ENCODE measurements at places on chromosomes 12 and 14.

DNA sequence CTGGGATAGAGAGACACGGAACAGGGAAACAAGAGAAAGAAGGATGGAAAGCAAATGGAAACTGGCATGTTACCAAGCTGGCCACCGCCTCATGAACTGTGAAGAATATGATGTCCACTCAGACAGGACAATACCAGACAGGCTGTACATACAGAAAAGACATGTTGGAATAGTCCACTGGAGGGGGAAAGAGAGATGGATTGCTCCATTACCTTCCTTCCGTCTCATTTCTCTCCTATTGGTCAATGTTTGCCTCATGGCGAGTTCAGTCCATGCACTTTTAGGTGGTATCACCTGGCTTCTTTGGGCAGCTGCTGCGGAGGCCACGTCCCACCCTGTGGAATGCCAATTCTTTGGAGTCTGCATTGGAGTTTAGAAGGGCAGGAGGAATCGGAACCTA, 166.4 kb downstream of the AEBP2 start:
- no peak for DNase-seq

DNA sequence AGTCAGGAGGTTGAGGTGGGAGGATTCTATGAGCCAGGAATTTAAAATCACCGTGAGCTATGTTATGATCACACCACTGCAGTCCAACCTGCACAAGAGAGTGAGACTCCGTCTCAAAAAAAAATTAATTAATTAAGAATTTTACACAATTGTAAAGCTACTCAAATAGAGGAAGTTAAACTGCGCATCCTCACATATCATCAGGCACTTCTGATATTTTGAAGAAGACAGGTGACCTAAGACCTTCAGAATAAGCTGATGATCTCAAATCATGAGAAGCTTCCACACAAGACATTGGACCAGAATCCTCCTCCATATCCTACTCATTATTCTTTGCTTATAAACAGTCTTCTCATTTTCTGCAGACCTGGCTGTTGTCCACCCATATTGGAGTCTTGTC, 800.9 kb downstream of the TMEM121 start:
- DNase-seq: no peak

DNA sequence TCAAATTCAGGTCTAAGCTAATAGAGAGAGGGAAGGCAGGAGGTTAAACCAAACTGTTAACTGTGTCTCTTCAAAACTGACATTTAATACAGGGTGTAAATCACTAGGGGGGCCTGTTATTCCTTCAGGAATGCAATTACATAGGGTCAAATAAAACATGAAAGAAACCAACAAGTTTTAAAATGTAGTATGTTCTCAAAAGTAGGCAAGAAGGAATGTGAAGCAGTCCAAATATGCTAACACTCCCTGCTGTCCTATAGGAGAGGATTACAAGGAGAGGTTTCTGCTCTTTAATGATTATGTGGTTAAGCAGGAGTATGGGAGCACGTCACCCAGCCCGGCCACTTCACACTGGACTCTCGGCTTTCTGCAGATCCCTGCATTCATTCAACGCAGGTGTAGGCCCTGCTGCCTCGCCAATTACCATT, 42.5 kb upstream of the BMP4 start:
- DNase-seq: no peak

- no peak for DNase-seq
These were observed 661.7 kb downstream of the VRK1 start for GRCh38 chr14:97458661-97459579.

DNA sequence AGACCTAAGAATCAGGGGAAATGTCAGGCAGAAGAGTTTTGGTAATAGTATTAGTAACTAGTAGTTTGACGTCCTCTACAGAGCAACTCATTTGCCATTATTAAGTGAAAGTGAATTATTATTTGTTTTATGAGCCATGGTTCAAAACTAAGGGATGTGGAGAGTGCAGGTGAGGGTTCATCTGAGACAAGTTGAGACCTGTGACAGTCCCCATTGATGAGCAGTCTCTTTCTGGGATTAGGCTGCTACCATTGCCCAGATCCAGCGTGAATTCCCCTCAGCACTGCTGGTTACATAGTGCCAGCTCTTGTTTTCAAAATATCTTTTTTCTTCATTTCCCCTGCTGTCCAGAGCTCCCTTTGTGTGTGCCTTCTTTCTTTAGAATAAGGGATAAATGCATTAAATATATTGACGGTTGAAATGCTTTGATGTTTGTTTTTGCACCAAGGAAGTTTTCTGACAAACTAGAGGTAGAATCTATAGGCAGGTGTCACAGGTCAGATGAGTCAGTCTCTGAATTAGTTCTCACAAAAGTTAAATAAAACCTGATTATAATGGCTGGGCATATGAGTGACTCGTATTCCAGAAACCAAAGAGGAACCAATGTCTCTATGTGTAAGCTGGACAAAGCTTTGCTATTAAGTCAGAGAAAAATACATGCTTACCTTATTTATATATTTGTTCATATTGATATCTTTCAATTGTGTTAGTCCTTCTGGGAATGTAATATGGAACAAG, 381.4 kb downstream of the TMEM117 start:
- DNase-seq: no peak
